ENCODE measurements at places on chromosomes 6 and 20.

DNA sequence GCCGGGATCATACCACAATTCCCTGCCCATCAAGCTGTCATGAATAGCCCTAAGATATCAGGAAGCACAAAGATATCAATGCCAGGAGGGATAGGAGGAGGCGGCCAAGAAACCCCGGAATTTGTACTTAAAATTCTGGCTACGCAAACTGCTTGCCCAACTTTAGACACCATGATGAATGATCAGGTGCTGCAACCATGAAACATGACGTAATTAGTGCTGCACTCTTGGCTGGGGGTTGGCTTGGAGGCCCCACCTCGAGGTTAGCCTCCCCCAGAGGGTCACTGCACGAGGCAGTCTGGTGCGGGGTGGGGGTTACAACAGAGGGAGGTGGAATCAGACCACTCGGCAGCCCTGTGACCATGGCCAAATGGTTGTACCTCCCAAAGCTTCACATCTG is 8.9 kb downstream of the SIRPA start:
- no peak for DNase-seq

DNA sequence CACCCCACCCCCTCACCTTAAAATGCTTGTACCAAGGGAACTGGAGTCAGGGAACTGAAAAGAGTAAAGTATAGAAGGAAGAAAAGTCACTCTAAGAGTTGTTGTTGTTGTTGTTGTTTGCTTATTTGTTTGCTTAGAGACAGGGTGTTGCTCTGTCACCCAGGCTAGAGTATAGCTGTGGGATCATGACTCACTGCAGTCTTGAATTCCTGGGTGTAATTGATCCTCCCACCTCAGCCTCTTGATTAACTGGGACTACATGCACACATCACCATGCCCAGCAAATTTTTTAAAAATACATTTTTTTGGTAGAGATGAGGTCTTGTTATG is 681.6 kb upstream of the GJE1 start:
- DNase-seq = no peak

DNA sequence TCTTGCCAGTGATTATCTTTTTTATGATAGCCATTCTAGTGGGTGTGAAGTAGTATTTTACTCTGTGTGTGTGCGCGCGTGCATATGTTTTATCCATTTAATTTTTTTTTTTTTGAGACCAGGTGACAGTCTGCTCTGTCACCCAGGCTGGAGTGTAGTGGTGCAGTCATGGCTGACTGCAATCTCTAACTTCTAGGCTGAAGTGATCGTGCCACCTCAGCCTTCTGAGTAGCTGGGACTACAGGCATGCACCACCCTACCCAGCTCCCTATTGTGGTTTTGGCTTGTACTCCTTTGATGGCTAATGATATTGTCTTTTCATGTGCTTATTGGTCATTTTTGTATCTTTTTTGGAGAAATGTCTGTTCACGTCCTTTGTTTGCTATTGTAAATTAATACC is 33.3 kb downstream of the ITCH start:
- no peak for DNase-seq

GRCh38 chr6:246352-246751 is 45.9 kb upstream of the DUSP22 start:
- no peak for DNase-seq

DNA sequence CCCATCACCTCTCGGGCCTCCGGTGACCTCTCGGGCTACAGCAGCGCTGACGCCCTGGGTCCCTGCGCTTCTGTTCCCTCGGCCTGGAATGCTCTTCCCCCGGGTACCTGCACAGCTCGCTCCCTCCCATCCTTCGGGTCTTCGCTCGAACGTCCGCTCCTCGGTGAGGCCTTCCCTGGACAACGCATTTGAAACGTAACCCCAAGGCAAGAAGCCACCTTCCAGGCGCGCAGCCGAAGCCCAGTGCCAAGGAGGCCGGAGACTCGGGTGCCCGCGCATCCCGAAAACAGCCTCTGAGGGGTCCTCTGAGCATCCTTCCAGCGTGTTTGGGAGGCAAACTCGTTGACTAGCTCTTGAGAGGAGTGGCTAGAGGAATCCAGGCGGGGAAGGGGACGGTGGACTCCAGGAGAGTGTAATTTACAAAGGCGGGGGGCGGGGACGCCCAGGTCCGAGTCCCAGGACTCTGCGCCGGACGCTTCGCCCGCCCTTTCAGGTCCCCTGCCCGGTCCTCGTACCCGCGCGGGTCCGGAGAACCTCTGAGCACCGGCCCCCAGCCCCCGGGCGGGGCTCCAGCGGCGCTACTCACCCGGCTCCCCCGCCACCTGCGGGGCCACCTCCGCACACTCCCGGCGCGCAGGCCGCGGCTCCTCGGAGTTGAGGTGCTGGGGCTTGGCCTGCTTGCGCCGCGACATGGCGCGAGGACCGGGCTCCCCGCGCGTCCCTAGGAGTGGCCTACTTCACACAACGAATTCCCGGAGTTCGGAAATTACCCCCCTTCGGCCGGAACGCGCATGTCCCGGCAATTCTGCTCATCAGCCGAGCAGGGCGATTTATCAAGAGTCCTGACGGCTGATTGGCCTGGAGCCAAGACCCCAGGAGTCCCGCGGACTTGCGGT is 86.8 kb downstream of the ZFP64 start:
- no peak for DNase-seq

GRCh38 chr6:114292431-114292830 is 50.4 kb downstream of the HS3ST5 start:
- DNase-seq = no peak

DNA sequence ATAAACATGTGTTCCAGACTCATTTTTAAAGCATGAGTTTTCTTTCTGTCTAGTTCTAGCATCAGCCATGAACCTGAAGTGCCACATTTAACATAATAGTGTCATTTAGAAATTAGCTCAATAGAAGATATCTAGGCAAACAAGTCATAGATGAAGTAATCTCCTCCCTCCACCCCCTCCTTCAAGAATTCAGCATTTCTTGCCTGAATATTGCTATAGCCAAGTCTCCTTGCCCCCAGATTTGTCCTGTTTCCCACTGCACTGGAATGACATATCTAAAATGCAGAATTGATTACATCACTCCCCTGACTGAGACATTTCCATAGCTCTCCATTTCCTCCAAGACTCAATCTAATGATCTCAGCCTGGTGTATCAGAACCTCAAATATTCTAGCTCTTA is 134.9 kb upstream of the BACH2 start:
- DNase-seq = no peak
